ENCODE measurements at places on chromosomes 1 and 21.

DNA sequence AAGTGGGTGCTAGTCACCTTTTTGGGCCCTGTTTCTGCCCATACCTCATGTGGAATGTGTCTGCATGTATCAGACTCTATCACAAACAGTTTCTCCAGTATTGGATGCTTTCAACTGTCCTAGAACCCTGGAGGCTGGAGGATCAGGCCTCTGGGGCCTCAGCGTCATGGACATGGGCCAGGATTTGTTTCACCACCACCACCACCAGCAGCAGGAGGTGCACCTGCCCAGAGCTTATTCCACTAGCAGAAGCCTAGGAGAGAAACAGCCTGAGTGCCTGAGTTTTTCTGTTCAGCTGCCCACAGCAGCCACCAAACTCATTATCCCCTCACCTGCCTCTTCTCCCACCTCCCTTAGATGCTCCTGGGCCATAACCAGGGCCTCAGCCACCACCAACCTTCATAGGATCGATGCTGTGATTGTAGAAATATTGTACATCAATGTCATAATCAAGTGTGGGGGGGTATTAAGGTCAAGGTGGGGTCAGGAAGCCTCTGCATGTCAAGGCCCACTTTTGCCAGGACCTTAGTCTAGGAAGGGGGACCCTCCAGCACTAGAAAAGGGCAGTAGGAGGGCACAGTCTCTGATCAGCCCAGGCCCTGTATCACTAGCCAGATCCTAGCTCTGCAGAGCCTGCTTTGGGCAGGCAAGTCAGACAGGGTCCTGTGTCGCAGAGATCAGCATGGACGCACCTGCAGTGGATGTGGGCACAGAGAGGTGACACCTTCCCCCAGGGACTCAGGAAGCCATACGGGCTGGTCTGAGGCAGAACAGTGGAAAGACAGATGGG lies 9.3 kb downstream of the DMAP1 start:
- DNase-seq: no peak

DNA sequence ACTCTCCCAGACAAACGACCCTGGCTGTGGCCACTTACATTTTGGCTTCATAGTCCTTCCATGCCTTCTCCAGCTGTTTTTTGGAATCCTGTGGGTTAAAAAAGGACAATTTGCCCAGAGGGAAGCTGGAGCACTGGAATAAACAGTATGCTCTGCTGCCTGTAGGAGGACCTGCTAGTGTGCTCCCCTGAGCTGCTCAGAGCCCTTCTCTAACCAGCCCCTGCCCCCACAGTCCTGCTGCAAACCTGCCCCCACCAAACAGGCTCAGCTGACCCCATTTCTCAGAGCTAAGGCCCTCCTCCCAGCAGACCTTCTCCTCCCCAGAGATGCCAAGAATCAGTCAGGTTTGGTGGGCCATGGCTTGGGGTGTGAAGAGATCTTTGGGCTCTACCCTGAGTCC lies 26.9 kb upstream of the TCEA3 start:
- no peak for DNase-seq

GRCh38 chr1:231108516-231109302 lies 53.1 kb upstream of the TRIM67 start:
- DNase-seq: no peak

DNA sequence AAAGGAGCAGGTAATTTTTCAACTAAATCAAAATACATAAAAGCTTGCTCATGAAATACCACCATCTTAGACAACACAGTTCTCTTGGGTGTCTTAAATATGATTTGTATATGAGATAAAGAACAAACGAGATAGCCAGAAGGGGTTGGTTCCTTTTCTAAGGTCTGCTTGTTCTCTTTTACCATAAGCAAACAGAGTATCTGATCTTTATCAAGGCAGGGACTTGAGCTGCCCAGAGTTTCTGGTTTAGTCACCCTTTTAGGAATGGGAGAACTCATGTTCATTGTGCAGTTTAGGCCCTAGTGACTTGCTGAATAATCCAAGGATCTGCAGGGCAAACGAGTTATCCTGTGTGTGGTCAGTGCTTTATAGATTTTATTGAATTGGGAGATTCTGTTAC lies 3.0 kb upstream of the SUCO start:
- DNase-seq: no peak

- no peak for DNase-seq
These were observed 5.4 kb upstream of the KLHDC7A start for GRCh38 chr1:18475234-18475905.

- no peak for DNase-seq
These were observed 195.2 kb downstream of the PBX1 start for GRCh38 chr1:164754088-164754600.

GRCh38 chr21:16942703-16943102 lies 570.1 kb upstream of the CXADR start:
- peak; percentile 50 for DNase-seq

GRCh38 chr1:186738926-186739325 lies 58.7 kb upstream of the PTGS2 start:
- DNase-seq: no peak

DNA sequence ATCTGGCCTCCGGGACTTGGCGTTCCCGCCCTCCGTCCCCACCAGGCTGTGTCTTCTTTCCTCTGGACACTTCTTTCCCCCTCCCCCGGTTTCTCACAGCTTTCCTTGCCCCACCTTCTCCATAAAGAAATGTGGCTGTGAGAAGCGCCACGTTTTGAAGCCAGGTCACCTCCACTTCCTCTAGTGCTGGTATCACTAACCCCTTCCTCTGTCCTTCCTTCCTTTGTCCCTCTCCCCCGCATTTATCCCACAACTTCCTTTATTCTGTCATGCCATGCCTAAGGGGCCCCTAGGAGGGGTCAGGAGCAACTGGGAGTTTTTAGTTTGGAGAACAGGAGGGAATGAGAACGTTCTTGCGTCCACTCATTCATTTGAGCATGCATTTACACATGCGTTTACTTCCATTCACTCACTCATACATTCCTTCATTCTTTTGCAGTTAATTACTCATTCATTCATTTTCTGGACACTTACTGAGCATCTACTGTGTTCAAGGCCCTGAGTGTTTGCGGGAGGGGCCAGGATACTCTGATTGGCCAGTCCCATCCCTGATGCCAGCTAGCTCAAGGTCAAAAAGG lies 5.0 kb upstream of the ACOT11 start:
- no peak for DNase-seq

DNA sequence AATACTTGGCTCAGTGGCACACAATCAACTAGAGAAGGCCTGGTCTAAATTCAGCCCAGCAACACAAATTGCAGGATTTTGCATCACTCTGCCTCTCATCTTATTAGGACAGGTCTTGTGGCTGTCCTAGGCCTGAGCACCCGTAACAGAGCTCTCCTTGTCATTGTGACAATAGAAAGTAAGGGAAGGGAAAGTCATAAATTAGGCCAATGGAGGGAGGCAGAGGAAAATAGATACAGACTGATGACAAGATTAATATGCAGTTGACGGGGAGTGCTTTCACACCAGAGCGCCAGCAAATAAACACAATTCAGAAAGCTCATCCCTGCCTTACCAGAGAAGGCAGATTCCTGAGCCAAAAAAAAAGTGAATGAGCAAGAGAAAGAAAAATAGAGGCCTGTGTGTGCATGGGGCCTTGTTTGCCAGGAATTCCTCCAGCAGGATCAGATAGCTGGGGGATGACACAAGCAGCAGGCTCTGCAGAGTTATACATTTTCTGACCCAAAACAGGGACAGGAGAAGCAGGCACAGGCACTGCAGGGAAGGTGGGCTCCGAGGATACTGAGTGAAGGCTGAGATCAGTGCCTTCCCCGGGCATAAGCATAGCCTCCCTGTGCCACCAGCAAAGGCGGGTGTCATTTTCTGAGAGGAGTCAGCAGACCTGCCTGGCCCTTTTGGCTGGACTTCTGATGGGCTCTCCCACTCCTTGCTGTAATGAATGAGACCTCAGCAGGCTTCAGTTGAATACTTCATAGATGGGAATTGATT lies 110.0 kb upstream of the SPAG17 start:
- no peak for DNase-seq

DNA sequence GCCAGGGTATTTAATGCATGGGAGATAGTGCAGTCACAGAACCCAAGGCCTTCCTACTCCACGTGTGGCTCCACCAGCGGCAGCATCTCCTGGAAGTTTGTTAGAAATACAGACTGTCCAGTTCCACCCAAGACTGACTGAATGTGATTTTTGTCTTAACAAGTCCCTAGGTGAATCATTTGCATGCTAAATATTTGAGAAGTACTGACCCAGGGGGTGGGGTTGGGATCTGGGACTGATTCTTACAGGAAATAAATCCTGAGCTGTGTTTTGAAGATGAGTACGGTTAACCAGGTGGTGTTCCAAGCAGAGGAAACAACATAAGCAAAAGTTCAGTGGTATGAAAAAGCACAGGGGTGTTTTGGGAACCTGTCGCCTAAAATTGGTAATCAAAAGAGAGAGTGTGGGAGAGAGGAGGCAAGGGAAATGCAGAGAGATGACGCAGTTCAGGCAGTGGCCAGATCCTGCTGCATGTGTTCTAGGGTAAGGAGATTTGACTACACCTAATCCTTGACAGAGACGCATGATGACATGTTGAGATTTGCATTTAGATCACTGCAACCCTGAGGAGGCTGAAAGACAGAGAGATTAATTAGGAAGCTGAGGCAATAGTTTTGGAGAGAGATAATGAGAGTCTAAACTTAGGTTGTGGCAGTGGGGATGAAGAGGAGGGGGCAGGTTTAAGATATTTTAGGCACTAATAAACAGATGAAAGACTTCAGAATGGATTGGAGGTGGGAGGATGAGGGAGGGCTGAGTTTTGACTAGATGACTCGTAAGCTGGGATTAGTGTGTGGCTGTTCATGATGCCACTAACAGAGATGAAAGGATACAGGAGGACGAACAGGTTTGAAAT lies 3.7 kb upstream of the ZNF326 start:
- no peak for DNase-seq

- no peak for DNase-seq
These were observed 48.2 kb downstream of the RPAP2 start for GRCh38 chr1:92346866-92347640.

DNA sequence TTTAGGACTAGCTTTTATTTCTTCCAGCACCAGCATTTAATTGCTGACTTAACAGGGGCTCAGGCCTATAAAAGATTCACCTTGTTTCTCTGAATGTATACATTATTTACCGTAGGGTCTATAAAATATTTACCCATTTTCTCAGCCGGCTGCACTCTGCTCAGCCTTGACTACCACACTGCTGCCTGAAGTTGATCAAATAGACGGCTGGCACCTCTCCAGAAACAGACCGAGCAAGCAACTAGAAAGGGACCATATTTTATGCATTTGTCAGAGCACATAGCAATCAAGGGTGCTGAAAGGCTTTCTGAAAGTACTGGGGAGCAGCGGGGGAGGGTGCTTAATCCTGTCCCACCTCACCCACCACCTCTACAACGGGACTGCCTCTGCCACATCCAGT lies 64.7 kb upstream of the FGGY start:
- no peak for DNase-seq

- no peak for DNase-seq
These were observed 1042.3 kb downstream of the BRINP3 start for GRCh38 chr1:189435398-189435797.

DNA sequence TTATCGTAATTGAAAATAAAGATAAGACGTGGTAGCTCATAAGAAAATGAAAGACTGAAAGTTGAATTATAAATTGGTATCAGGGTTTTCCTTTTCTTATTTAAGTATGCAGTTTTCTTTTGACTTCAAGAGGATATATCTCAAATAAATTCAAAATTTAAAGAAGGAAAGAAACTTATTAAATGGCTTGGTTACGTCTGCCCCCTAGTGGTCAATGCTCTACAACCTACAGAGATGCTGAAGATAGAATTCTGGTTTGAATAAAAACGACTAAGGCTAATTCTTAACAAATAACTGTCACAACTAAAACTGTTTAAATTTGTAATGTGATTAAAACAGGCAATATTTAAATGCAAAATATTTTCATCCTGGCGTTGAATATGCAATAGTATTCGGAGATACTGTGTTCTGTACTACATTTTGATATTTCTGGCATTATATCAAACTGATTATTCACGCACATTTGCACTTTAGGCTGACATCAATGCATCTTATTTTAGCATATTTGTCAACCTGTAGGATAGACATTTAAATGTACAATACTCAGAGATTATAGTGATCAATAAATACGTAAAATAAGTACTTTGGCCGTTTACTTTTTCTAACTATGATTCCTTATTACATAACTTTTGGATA lies 26.8 kb downstream of the IFI44 start:
- no peak for DNase-seq

GRCh38 chr21:28639737-28640136 lies 352.9 kb downstream of the LTN1 start:
- no peak for DNase-seq

GRCh38 chr1:30571380-30571779 lies 152.0 kb downstream of the MATN1 start:
- DNase-seq: no peak

DNA sequence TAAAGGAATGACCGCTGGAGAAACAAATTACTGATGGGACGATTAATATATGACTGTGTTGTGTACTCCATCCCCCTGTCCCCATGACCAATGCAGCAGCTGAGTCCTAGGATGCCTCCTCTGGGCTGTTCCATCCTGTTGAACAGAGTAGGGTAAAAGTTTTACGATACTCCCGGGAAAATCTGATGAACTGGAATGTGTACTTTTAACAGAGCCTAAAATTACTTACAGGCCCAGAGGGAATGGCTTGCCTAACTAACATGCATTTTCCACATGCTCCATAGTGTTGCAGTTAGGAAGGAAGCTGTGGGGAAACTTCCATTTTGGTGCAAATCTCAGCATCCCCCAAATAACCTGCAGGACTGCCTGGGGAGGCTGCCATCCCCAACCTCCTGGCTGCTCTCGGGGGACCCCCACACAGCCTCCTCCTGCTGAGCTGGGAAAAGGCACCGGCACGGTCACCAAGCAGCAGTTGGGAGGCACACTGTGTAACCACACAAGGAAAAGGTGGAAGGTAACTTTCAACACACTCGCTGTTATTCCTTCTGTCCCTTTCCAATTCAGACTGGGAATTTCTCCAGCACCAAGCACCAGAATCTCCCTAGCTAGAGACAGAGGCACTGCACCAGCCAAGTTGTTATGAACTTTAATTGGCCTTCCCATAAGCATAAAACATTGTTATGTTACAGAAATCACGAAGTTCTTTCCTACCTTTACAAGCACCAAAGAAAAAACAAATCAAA lies 97.2 kb downstream of the BCAR3 start:
- DNase-seq: no peak

DNA sequence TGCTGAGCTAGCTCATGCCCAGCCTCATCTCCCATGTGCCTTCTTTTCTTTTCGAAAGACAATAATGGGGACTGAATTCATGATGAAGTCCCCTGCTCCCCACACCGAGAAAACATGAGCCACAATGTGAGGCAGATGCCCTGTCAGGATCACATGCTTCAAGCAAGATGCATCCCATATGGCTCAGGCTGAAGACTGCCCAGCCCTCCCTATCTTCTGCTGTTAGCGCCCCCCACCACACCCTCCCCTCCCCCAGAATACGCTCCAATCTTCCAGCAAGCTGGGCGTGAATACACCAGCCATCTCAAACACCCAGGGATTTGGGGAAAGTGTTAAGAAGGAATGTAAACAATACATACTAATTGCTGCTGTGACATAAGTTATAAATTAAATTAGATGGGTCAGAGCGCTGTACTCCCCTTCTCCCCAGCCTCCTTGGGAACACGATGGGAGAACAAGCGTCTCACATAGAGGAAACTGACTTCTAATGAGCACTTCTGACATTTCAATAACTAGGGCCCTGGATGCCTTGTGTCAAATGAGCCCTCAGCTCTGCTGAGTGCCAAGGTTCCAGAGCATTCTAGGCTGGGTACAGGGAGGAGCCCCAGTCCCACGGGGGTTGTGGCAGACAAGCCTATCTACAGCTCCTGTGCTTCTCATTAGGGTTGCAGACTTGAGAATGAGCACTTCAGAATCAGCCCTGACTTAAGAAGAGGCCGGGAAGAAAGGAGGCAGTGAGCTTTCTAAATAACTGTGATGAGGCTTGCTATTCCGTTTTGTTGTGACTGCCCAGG lies 55.6 kb downstream of the TNR start:
- no peak for DNase-seq

Measured in WTC11 (cell line).